ENCODE measurements at places on chromosomes 7 and 10. TPM values are rescaled to one million over a fixed set of nuclear protein-coding genes. Genes with fewer than 3 reads are reported as not detected.

DNA sequence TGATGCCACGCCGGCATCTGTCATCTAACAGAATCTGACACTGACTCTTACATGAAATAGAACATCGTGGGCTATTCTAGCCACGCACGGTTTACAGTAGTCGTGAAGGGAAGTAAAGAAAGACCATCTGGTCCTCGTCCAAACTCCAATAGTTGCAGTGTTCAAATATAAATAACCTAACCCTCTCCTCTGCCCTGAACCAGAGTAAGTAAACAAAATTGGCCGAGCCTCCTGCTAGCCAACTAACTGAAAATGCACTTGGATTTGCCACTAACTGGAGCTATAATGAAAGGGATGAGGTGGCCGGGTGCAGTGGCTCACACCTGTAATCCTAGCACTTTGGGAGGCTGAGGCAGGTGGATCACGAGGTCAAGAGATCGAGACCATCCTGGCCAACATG is 29.5 kb upstream of the ZC3HAV1L start:
- no peak for DNase-seq

GRCh38 chr10:71161425-71161824 is 50.9 kb upstream of the UNC5B start:
- no peak for DNase-seq

DNA sequence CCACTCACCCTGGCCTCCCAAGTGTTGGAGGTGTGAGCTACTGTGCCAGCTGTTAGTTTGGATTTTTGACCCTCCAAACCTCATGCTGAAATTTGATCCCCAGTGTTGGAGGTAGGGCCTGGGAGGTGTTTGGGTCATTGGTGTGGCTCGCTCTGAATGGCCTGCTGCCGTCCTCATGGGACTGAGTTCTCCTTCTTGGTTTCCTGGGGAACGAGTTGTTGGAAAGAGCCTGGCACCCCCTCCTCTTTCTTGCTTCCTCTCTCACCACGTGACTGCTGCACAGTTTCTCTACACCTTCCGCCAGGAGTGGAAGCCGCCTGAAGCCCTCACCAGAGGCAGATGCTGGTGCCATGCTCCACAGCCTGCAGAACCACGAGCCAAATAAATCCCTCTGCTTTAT is 253.5 kb downstream of the PHTF2 start:
- DNase-seq, result no peak

GRCh38 chr10:21535494-21535965 is 1.5 kb downstream of the MLLT10 start:
- no peak for DNase-seq

DNA sequence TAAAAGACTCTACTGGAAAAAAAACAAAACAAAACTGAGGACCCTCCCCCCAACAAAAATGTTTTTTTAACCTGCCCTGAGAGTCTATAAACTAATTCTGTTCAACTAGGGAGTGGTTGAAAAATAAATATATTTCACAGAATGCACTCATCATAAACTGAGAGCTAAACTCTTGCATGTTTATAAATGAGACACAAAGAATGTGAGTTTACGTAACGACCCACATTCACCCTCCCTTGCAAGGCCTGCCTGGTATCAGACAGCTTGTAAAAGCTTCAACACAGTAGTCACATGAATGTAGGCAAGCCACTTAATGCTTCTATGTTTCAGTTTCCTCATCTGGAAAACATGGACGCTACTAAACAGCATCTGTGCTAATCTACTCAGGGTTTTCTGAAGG is 50.3 kb downstream of the JAZF1 start:
- no peak for DNase-seq

GRCh38 chr10:63294781-63295180 is 161.7 kb downstream of the NRBF2 start:
- DNase-seq, result no peak

GRCh38 chr7:39666562-39666961 is 43.2 kb downstream of the RALA start:
- DNase-seq, result no peak

DNA sequence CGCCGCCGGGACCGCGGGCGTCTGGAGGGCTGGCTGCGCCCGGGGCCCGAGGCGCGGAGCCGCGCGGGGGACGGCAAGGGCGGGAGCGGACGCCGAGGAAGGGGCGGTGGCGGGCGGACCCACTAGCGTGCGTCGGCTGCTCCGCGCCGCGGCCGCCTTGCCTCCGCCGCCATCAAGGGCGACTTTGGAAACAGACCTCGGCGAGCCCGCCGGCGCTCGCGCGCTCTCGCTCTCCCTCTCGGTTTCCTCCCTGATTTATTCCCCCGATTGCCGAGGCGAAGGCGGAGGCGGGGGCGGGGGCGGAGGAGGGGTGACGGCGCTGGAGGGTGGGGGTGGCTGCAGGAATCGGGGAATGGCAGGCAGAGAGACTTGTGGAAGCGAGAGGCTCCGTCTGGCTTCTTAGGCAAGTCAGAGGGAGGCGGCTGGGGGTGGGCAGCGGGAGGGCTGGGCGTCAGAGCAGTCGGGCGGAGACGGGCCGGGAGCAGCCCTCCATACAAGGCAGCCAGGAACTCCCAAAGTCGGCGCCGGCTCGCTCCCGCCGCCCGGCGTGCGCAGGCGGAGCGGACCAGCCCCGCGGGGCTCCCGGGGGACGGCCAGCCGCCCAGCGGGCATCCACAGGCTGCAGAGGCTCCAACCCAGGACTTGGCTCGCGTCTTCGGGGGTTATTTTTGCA is at the start of gene CACNA2D1:
Gene CACNA2D1, minus strand, starts transcription at position 231 of the 673 bp plus-strand sequence.
- peak; percentile 42 for DNase-seq

DNA sequence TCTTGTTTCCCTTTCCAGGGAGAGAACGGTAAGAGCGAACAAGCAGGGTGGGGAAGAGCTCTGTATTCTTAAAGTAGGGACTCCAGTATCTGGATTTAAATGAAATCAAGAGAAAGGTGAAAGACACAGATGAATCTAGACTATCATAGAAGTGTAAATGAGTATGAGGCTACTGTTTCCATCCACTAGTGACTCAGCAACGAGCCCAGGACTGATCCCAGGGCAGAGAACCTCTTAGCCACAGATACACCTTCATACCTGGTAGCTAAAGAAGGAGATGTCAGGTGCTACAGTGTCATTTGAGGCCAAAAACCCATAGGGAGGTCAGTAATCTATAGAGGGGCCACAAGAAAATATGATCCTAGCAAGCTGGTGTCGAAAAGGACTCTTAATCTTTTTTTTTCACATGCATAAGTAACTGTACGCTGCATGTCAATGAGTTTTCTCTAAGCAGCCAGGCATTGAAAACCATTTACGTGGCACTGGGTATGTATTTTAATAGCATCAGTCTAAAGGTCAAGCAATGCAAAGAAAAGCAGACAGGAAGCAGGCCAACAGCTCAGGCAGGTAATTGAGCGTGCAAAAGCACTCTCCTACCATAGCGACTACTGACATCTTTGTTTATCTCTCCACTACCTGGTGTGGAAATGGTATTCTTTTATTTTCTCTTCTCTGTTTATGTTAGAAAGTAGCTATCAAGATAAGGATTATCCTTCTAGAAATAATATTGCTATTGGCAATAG is 91.5 kb upstream of the EGR2 start:
- no peak for DNase-seq

DNA sequence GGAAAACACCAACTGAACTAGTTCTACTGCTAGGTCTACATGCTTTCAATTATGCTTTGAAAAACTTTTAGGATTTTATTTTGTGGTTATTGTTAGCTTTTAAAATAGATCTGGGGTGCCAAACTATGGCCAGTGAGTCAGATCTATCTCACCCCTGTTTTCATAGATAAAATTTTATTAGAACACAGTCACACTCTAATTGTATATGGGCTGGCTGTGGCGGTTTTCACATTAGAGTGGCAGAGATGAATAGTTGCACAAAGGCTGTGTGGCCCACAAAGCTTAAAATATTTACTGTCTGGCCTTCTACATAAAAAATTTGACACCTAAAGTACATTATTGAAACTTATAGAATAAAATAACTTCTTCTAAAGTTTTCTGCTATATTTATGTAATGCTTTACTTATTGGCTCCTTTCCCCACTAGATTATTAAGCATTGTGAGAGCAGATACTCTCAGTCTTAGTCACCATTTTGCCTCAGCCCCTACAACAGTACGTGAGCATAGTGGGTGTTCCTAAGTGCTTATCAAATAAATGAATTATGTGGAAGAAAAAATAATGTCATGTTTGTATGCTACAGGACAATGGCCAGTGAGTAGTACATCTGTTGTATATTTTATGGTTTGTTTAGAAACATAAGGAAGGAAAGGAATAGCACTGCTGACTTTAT is 5.4 kb upstream of the SUV39H2 start:
- DNase-seq, result no peak

The MMD2 gene
- polyA plus RNA-seq, result 0.24 TPM

The ICA1 gene
- polyA plus RNA-seq, result 51.6 TPM

The RBP3 gene
- 0.06 TPM for polyA plus RNA-seq

The POLR2J3 gene
- polyA plus RNA-seq, result 40.4 TPM

The CD36 gene
- 84.9 TPM for polyA plus RNA-seq

The FOXP2 gene
- polyA plus RNA-seq, result 9.7 TPM

The ELFN1 gene
- 2.3 TPM for polyA plus RNA-seq

The CPED1 gene
- 12.1 TPM for polyA plus RNA-seq
